ENCODE measurements at places on chromosomes 2 and 18.

DNA sequence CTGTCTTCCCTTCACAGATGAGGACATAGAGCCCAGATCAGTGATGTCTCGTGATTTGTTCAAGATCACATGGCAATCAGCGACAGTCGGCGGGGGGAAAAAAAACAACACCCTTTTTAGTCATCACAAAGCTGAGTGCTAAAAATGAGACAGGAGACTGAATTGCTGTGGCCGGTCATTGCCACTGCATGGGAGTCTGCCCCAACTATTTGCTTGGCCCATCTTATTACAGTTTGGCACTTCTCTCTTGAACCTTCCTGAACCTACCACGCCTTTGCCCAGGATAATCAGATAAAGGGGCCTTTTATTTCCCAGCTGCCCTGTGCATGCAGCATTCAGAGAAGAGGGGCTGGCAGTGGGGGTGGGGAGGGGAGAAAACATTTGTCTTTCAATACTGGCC lies 42.7 kb downstream of the SETBP1 start:
- DNase-seq: no peak

- DNase-seq: no peak
These were observed 297.1 kb upstream of the RBMS1 start for GRCh38 chr2:160790738-160791137.

DNA sequence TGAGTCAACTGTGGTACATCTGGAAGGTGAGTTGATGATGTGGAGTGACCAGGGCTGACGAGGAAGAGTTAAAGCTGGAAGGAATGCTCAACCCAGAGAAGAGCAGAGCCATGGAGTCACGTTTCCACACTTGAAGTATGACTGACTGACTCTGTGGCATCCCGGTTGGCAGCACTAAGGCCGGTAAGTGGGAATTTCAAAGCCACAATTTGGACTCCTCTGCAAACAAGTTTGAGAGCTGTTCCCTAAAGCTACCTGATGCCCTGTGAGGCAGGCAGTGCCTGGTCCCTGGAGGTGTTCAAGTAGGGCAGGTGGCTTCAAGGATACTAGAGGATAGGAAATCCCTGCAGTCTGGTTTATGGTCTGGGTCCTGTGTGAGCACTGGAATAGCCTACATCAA lies 69.3 kb upstream of the ITGB6 start:
- no peak for DNase-seq

GRCh38 chr2:222938327-222938726 lies 77.5 kb downstream of the ACSL3 start:
- no peak for DNase-seq

GRCh38 chr2:18910843-18911242 lies 321.5 kb upstream of the NT5C1B start:
- no peak for DNase-seq

DNA sequence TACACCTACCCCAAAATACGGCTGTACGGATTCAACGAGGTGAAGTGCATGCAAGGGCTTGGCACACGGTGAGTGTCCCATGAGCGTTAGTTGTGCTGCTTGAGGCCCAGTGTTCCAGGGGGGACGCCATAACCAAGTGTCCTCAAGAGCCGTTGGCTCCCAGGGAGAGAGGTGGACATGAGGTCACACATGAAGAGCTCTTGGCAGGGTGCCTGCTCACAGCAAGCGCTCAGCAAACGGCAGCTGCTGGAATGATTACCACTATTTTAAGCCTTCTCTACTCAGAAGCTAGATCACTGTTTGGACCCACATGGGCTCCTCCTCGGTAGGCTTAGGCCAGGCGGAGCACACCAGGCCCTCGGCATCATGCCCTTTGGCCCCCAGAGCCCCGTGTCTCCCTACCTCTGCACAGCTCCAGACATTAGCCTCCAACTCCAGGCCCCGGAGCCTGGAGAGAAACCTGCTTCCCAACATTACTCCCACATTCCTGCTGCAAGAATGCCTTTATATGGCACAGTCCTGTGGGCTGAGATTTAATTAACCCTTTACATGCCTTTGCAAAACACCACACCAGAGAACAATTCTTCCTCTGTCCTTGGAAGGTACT lies 68.4 kb upstream of the PPP1CB start:
- DNase-seq: peak; percentile 39

GRCh38 chr2:72033636-72034035 lies 114.0 kb downstream of the CYP26B1 start:
- no peak for DNase-seq

- DNase-seq: no peak
These were observed 43.8 kb downstream of the TMEM17 start for GRCh38 chr2:62462211-62462610.

- no peak for DNase-seq
These were observed 168.2 kb downstream of the ICOS start for GRCh38 chr2:204104811-204105210.

GRCh38 chr2:121994238-121995206 lies 239.1 kb downstream of the TSN start:
- no peak for DNase-seq

- no peak for DNase-seq
These were observed 180.6 kb downstream of the CLIP4 start for GRCh38 chr2:29295845-29296244.

DNA sequence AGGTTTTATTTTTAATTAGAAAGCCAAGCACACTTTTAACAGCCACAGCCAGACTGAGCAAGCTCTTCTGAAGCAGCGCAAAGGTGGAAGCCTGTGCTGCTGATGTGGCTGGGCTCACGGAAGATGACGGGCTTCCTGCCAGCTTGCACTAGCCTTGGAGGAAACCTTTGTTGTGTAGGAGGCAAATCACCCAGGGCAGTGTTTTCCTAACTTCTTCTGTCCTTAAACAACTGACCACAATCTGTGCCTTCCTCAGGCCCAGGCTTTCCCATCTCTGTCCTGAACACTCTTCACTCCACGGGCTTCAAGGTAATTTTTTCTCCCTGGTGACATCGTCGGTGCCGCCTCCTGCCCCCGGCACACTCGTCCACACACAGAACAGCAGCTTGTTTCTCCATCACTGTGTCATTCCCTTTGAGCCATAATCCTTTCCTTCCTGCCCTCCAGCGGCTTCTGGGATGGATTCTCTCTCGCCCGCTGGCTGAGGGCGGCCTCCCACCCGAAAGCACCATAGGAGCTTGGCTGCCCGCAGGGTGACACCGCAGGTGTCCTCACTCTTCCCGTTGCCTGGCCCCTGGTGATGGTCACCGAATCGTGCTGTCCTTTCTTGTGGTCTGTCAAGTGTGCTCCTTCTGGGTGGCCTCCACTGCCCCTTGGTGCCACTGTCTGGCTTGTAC lies 31.1 kb upstream of the INHBB start:
- DNase-seq: no peak

DNA sequence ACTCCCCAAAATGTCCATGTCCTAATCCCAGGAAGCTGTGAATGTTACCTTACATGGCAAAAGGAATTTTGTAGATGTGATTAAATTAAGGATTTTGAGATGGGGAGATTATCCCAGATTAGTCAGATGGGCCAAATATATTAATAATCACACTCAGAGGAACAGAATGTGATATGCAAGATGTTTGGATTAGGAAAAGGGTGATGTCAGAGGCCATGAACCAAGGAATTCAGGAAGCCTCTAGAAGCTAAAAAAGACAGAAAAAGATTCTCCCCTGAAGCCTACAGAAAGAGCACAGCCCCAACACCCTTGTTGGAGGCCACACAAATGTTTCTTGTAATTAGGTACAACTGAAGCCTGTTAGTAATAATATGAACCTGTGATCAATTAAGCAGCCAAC lies 13.1 kb downstream of the TMEM131 start:
- no peak for DNase-seq

DNA sequence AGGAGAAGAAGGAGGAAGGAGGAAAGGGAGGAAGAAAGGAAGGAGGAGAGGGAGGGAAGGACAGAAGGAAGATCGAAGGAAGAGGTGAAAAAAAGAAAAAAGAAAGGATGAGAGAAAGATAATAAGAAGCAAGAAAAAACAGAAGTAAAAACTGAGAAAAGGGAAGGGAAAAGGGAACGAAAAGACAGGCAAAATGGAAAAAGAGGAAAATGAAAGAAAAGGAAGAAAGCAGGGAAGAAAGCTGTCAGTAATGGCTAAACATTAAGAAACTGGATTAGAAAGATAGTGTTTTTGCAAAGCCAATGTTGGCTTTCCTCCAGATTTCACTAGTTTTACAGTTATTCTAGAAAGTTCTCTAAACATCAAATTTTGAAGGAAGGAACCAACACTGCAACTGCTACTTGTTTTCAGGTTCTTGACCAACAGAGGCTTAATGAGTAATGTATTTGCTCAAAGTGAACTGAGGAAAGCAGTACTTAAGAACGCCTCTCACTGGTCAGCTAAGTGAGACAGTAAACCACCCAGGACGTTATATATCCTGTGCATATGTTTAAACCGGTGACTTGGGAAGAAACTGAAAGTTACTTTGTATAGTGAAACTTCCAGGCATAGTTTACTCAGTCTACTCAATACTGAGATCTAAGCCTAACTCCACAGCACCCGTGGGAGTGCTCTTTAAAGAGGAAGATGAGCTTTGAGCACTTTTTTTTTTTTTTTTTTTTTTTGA lies 286.2 kb upstream of the TRIB2 start:
- no peak for DNase-seq

DNA sequence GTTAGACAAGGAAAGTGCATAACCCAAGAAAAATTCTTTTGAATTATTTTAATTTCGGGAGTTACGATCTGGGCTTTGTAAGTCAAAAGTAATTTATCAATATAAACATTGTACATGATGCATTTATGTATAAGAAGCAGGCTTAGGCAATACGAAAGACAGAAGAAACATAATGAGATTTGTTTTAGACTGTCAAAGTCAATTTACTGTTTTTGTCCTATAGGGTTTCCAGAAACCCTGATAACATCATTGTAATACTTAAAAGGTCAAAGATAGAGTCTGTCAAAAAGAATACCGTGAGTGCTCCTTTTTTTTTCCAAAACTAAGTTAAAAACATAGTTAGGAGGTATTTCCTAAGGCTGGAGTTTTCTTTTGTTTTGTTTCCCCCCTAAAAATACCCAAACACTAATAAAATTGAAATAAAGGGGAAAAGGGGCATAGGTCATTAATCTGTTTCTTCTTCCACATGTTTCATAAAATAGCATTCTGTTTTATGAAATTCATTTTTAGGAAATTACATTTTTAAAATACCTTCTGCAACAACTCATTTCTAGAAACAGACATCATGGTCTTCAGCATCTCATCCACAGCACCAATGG lies 16.1 kb downstream of the C1D start:
- DNase-seq: no peak

GRCh38 chr18:45068400-45069094 lies 387.9 kb downstream of the SETBP1 start:
- DNase-seq: no peak

DNA sequence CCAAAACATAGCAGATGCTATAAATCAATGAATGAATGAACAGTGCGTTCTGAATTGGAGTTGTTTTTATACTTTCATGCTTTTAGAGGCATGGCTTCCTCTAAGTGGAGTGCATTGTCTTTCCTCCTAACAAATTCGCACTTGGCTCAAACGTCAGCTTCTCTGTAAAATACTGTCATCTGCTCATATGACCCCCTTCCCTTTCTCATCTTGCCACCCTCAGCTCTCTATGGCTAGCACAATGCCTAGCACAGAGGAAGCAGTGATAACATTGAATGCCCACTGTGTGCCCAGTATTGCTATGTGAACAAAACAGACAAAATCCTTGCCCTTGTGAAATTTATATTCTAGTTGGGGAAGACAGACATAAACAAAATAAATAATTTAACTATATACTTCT lies 258.8 kb downstream of the MREG start:
- DNase-seq: no peak

- DNase-seq: no peak
These were observed 9.6 kb downstream of the CNDP2 start for GRCh38 chr18:74505776-74506175.

DNA sequence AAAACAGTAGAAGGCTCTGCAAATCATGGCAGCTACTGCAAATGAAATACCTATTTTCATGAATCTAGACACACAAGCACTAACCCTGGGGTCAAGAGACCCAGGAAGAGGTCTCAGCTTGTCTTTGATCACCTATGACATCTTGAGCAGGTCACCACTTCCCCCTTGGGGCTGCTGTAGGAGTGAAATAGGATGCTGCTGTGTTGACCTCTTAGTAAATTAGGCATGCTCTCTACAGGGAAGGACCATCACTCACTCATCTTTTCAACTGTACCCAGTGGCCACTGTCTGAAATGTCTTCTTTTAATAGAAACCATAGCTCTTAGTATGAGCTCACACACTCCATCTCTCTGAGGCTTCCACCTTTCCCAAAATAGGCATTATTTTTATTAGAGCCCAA lies 83.8 kb downstream of the NCK2 start:
- no peak for DNase-seq

- DNase-seq: no peak
These were observed 19.6 kb upstream of the KCNK3 start for GRCh38 chr2:26672818-26673393.

DNA sequence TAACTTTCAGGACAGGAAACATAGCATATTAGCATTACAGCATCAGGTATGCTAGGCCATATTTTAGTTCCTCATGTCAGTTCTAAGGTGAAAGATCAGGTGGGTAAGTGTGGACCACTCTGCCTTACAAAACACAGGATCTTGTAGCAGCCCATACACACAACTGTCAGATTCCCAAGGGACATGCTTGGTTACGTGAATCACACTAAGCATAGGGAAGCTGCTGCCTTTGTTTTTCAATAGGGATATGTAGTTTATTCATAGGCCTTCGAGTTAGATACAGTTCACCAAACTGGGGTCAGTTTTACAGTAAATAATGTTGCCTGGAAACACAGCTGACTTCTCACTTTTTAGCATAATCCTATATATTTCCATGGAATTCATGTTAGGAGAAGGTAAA lies 116.1 kb upstream of the OTX1 start:
- DNase-seq: no peak

DNA sequence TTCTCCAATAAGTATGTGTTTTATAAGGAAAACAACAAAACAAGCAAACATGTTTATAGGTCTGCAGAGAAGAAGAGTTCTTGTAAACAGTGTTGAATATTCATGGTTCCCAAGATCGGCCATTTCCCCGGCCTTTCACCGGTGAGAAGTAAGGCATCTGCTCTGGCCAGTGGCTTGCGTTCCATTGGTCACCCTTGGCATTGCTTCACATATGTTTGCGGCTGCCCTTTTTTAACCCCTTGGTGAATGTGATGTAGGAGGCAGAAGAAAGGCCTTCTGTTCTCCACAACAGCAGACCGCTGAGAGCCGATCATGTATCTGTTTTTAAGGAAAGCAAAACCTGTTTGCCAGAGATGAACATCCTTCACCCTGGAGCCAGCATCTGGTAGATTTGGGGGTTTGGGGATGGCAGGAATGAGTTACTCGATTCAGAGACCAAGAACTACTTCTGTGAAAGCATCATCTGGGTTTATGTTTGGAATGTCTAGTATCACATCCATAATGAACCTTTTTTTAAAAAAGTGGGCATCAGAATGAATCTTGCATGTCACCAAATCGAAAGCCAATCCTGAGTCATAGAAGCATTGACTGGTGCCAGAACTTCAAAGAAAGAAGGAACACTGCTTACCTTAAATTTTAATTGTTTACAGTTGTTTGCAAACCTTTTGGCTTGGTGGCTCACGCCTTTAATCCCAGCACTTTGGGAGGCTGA lies 112.3 kb downstream of the AGAP1 start:
- no peak for DNase-seq

GRCh38 chr2:30786923-30787685 lies 20.1 kb downstream of the CAPN13 start:
- no peak for DNase-seq

Measured in putamen (tissue), 1 donor.